ENCODE measurements at places on chromosomes 3 and 15.

DNA sequence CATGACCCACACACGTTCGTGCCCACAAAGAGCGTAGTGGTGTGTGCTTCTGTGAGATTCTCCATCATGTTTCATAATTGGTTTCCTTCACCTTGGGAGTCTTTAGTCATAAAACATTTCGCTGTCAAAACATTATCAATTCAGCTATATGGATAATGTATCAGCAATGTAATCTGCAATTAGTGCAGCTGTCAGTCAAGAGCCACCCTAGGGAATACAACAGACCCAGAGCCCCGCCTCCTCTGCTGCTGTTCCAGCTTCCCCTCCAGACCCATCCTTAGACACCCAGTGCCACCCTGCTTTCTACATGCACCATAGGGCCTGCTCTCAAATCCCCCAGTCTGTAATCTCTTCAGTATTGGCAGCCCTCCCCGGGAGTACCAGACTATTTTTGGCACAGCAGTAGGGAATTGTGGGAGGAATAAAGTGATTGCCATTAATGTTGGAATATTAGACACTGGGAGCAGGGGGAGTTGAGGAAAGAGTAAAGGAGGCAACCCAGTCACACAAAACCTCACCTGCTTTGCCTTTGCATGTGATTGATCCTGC lies 31.5 kb upstream of the C3orf80 start:
- DNase-seq = no peak

- DNase-seq = peak; percentile 0
Measured at GRCh38 chr3:75192146-75192616, 471.9 kb upstream of the FRG2C start.

DNA sequence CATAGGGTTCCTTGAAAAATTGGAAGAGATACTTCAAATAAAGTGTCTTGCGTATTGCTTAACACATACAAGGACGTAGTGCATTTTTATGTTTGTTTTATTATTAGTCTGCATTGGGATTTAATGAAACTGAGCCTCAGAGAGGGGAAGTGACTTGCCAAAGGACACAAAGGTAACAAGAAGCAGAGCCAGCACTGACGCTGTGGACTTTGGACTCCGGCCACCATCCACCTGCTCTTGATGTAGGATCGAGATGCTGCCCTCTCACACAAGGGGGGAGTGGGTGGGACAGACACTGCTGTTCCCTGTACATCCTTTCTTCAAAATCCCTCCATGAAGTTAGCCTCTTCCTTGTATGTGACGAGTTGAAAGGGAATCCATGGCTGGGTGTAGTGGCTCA lies 435.4 kb upstream of the RGMA start:
- no peak for DNase-seq

DNA sequence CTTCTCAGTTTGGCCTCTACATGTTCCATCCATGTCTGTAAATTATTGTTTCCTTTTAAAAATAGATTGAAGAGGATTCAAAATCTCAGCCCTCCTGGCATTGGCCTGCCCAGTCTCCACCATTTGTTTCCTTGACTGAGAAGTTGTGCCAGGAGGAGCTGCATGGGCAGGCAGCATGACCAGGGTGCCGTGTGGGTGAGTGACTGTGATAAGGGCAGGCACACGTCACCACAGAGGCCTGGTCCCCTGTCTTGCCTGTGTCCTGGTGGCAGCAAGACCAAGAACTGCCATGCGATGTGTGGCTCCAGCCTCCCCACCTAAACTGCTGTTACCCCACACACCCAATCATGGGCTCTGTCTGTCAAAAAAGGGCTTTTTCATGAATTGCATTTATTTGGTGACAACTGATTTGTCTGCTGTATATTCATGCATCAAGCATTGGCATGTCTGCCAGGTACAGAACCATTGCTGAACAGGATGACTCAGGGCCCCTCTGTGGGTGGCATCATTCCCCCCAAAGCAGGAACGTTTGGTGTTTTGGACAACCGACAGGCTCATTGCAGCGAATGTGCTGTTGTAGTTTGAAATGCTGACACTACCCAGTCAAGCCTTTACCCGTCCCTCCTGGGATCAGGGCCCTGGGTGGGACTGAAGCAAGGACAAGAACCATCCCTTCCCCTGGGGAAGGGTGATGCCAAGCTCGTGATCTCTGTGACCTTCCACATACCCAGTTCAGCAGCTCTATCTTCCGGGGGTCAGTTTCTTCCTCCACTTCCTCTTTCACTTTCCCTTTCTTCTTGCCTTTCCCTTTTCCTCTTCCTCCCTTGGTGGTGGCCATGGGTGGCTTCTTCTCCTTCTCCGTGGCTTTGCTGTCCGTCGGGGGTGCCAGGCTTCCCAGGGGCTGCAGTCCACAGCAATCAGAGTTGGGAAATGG lies 51.6 kb downstream of the TRPM1 start:
- no peak for DNase-seq

DNA sequence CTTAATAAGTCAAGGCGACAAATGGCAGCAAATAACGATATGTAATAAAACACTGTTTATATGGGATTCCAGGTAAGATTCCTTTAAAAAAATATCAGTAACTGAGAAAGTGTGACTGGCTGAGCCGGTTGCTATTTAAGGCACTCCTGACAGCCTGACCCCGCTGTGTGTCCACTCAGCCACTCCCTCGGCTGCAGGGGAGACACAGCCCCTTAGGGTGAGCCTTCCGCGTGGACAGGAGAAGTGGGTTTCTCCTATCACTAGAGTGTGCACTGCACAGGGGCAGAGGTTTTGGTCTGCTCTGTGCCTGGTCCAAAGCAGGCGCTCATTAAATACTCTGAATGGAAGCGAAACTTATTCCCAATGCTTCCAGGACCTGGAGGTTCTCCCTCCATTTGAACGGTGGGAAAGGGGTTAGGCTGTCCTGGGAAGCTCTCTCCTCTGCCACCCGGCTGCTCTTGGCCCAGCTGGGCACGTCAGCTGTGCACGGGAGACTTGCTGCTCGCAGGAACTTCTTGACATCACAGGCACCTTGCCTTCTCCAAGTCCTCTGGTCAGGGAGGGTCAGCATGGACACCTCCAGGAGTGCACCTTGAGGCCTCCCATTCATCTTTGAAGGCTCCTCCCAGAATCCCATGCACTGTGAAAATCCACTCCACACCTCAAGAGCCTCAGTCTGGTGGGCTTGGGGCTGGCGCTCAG lies 43.3 kb upstream of the SLCO2A1 start:
- no peak for DNase-seq

GRCh38 chr3:8239718-8240695 lies 261.6 kb upstream of the LMCD1 start:
- DNase-seq = no peak

- DNase-seq = no peak
Measured at GRCh38 chr3:146217324-146217723, 33.6 kb downstream of the PLSCR4 start.

DNA sequence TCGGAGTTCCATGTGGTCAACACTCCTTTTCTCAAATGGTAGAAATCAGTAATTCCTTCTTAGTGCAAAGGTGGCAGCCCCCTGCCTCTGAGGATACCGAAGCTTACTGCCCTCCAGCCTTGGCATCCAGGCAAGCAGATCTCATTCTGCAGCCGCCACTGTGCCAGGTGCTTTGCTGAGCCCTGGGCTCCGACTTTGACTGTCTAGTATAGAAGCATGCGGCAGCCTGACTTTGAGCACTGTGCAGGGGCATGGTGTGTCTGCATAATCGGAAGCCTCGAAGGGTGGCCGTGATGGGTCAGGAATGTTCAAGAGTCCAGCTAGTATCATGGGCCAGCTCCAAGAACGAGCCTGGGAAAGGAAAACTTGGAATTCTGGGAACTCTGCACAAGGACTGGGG lies 39.7 kb downstream of the ABTB1 start:
- no peak for DNase-seq

DNA sequence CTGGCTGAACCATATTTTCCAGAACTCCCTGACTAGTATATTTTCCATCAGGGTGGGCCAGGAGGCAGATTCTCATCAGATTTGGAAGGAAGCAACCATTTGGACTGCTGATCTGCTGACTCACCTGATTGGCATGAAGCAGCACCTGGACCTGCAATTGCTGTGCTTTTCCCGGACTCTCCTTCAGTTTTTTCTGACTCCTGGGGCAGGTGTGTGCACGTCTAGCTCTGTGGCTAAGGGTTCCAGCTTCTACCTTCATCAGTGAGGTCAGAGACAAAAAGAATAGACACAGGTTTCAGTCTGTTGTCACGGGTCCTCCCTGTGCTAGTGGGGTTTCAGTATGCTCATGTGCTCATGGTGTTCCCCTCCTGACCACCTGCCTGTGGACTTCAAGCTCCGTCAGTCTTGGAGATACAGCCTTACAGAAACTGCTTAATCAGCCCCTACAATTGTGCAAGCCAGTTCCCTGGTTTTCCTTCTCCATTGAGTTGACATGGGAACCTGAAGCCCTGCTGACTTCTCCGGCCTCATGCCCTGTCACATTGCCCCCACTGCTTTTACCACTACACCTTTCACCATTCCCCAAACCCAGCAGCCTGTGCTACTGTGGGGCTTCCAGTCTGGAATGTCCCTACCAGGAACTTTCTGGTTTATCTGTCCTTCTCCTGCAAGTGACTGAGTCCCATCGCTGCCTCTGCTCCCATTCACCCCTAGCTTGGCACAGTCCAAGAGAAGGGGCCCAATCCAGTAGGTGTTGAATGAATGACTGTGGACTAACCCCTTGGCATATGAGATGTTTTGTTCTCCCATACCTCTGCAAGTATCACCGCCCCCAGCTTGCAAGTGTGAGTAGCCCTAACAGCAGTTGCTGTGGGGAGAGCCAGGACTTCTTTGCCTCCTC lies 31.7 kb downstream of the HMCES start:
- no peak for DNase-seq

DNA sequence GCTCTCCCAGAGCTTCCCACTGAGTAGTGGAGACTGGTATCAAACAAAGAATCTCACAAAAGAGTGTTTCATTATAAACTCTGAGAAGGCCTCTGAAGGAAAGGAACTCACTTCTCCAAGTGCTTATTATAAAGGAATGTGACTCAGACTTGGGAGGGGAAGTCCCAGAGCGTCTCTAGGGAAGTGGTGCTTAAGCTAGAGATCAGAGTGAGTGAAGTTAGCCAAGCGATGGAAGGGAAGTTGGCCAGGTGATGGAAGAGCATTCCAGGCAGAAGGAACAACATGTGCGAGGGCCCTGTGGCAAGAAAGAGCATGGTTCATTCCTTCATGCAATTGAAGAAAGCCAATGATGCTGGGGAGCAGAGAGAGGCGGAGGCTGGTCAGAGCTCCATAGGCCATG lies 2.3 kb downstream of the XYLB start:
- no peak for DNase-seq

- no peak for DNase-seq
Measured at GRCh38 chr3:100536093-100536492, 43.7 kb downstream of the TMEM45A start.

DNA sequence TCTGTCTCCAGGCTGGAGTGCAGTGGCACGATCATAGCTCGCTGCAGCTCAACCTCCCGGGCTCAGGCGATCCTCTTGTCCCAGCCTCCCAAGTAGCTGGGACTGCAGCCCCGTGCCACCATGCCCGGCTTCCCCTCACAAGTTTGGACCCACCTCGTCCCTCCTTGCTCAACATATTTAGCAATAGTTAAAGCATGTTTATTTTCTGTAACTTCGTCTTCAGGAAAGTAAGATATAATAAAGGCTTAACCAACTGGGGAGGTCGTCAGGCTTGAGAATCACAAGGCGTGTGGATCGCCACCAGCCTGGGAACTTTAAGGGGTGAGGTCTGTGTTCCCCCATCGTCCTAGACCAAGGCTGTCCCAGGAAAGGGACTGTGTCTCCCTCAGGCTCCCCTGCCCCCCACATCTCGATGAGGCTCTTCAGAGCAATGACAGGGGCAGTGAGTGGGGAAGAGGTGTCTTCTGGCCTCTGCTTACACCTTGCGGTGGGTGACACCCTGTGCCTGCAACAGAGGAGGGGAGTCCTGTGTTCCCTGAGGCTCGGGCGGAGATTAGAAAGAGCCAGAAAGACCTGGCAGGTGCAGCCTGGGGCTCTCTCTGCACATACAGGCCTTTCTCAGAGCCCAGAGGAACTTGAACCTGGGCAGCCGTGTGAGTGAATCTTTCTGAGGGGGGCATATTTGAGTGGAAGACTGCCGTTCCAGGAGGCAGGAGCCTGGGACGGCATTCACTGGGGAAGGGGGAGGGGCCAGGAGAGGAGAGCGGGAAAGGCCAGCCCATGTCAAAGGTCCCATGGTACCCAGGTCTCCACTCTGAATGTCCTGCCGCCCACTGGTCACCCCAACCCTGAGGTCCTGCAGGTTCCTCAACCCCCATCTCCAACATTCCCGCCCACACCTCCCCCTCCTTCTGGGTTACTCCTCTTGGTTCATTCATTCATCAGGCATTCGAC lies 152.3 kb downstream of the SMAD6 start:
- no peak for DNase-seq

DNA sequence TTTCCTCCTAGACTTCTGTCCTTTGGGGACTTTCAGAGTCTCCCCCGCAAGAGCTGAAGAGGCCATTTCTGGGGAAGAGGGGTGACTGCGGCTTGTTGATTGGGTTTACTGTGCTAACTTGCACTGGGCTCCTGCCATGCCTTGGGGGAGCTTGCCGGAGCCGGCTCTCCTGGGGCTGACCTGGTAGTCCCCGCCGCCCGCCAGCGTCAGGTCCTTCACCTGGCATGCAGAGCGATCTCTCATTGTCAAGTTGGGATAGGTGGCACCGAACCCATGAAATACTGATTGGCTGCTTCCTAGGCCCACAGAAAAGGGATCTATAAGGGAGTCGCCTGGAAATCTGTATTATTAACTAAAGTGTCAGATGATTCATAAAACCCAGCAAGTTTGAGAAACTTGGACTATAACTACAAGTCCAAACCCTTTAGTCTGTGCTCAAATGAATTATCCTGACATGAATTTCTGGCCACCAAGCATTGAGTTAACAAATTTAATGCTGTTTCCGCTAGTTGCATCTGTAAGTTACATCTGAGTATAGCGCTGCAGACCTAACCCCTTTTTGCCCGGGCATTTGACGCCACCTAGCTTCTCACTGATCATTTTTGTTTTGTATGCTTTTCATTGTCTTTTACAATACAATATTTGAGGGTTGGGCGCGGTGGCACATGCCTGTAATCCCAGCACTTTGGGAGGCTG lies 607 bp upstream of the IMP3 start:
- DNase-seq = peak; percentile 45

DNA sequence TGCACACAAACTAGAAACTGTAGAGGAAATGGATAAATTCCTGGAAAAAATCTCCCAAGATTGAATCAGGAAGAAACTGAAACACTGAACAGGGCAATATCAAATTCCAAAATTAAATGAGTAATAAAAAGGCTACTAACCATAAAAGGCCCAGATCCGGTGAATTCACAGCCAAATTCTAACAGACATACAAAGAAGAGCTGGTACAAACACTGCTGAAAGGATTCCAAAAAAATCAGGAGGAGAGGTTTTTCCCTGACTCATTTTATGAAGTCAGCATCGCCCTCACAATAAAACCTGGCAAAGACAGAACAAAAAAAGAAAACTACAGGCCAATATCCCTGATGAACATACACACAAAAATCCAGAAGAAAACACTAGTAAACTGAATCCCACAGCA lies 462.4 kb upstream of the THBS1 start:
- no peak for DNase-seq

- DNase-seq = no peak
Measured at GRCh38 chr15:99104788-99105513, at the start of gene SYNM. TSS of gene SYNM (plus strand) at chr15:99105080. CDS start at chr15:99105200, 120 bp downstream.

Data from stimulated activated CD8-positive, alpha-beta memory T cell treated with anti-CD3 and anti-CD28 coated beads, Interleukin-7, amount 100 ng/mL, for 4 hours (primary cell).